NCI-H1092 (cell line): ENCODE measurements at places on chromosomes 12 and 14.

DNA sequence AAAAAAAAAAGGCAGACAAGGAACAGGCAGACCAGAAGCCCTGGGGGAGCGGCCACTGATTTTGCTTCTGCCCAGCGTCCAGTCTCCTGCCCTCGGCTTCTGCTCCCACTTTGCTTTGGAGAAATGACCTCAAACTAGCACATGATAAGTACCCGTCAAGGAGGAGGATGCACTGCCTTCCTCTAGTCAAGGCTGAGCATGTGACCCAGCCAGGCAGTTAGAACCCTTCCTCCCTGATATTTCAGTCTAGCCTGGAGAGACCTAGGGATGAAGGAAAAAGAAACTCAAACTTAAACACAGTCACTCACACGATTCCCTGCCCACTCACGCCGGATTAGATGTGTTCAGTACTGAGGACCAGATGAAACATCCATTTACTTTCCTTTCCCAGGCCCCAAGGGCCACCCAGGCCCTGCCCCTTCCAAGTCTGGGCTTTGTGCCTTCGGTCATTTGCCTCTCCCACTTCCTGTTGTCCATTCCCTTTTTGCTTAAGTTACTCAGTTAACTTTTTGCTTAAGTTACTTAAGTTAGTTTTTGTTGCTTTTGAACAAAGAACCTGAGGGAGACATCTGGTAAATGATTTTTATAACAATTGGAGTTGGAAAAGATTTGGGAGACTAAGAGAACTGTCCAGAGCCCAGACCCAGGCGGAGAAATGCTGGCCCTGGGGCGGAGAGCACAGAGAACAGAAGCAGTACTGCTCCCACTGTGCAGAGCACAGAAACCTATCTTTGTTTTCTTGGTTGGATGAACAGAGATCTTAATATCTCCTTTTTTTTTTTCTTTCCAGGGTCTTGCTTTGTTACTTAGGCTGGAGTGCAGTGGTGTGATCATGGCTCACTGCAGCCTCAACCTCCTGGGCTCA is 23.0 kb upstream of the TTC7B start:
- no peak for DNase-seq

DNA sequence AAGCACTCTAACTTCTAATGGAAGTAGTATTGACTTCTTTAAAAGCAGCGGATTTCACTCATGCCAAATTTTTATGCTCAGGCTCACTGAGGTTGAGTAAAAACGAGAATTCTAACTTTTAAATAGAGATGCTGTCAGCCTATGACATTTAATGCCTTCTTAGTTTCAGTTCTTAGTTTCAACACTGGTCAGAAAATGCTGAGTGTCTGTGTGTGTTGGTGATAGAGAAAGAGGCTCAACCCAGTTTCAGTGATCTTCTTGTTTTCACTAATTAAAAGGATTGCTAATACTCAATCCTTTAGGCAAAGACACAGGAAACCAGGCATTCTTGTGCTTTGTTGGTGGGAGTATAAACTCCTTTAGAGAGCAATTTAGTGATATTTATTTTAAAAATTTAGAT is 31.0 kb downstream of the PEBP1 start:
- DNase-seq = no peak

- no peak for DNase-seq
Observed at GRCh38 chr12:64931981-64932380, 107.5 kb downstream of the TBC1D30 start.

- no peak for DNase-seq
Observed at GRCh38 chr14:55846826-55847446, 266.9 kb downstream of the KTN1 start.

DNA sequence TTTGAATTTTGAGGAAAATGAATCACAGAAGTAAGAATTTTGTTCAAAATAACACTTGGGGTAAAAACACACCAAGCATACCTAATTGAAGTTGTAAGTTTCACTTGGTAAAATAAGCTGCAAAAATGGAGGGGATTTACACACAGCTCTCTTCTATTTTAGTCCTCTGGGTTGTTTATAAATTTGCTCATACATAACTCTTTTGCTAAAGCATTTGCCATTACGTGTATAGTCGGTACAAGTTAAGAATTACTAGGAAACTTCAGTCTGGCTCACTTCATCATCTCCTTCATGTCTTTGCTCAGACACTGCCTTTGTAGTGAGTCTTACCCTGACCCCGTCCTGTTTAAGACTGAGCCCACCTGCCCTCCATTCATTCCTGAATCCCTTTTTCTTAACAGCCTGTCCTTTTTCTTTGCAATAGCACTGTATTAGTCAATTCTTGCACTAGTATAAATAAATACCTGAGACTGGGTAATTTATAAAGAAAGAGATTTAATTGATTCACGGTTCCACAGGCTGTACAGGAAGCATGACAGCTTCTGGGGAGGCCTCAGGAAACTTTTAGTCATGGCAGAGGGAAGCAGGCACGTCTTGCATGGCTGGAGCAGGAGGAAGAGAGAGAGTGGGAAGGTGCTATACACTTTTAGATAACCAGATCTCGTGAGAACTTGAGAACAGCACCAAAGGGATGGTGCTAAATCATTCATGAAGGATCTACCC is 451.1 kb downstream of the PCNX1 start:
- no peak for DNase-seq

DNA sequence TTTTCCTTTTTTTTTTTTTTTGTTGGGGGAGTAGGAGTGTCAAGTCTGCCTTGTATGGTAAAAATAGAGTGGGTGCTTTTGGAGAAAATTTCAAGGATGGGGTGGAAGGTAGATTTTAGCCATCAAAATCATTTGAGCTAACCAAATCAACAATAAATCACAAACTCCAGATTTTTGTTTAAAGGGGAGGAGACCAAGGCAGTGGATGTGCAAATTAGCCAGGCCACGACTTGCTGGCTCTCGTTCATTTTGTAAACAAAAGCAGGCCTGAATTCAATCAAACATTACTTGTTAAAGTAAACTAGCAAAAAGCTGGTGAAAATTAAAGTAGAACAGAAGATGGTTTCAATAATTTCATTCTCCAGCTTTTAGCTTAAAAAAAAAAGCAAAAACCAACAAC is 387.2 kb downstream of the BMP4 start:
- no peak for DNase-seq

DNA sequence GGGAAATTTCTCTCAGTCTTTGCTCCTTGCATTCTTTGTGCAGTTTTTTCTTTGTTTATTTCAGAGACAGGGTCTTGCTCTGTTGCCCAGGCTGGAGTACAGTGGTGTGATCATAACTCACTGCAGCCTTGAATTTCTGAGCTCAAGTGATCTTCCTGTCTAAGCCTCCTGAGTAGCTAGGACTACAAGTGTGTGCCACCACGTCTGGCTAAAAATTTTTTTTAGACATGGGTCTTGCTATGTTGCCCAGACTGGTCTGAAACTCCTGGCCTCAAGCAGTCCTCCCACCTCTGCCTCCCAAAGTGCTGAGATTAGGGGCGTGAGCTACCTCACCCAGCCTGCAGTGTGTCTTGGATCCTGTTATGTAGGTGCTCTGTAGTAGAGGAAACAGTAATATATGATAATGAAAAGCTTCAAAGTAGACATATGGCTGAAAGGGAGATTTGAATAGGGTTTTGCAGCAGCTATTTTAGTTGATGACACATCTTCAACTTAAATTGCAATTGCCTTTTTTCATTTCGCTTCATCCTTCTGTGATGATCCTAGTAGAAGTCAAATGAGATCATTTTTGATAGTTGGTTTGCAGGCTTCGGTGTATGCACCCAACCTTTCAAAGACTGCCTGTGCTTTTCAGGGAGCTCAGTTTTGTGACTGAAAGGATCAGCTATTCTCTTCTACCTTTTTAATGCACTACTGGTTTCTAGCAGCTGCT is 75.4 kb downstream of the FUT8 start:
- DNase-seq = no peak

- DNase-seq = no peak
Observed at GRCh38 chr14:95270203-95270602, 49.5 kb downstream of the CLMN start.

GRCh38 chr12:130838951-130839769 is at the start of gene STX2:
TSS of gene STX2 (minus strand) at chr12:130839250. CDS start at chr12:130839099, 151 bp downstream.
- peak; percentile 71 for DNase-seq

- peak; percentile 76 for DNase-seq
Observed at GRCh38 chr12:49828133-49829091, at the start of gene NCKAP5L. TSS of gene NCKAP5L (minus strand) at chr12:49828413. CDS start at chr12:49804044, 24,369 bp downstream.

DNA sequence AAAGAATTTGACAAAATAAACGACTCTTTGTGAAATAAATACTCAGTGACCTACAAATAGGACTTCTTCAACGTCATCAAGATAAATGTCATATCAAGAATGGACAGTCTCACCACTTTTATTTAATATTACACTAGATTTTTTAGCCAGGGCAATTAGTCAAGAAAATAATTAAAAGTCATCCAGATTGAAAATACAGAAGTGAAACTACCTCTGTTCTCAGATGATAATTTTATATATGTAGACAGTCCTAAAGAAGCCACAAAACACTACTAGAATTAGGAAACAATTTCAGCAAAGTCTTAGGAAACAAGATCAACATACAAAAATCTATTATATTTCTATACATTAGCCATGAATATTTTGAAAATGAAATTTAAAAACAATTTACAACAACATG is 689.6 kb upstream of the SEL1L start:
- no peak for DNase-seq

DNA sequence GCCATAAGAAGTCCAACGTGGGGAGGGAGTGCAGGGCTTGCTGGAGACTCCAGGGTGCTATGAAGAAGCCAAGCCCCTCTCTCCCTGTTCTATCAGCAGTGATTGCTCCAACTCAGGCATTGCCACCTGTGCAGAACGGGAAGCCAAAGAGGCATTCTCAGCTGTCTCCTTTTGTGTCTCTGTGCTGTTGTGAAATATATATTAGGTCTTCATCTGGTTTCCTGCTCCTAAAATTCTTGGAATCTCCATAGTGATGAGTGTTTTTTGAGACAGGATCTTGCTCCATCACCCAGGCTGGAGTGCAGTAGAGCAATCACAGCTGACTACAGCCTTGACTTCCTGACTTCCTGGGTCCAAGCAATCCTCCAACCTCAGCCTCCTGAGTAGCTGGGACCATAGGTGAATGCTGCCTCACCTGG is 51.2 kb upstream of the AEBP2 start:
- no peak for DNase-seq
